ENCODE measurements at places on chromosomes 11 and 22.
A peak's percentile ranks its signal among the peaks of the same experiment; 100 is the strongest.

- no peak for DNase-seq
Observed at GRCh38 chr11:85845124-85845631, 10.0 kb upstream of the CCDC83 start.

DNA sequence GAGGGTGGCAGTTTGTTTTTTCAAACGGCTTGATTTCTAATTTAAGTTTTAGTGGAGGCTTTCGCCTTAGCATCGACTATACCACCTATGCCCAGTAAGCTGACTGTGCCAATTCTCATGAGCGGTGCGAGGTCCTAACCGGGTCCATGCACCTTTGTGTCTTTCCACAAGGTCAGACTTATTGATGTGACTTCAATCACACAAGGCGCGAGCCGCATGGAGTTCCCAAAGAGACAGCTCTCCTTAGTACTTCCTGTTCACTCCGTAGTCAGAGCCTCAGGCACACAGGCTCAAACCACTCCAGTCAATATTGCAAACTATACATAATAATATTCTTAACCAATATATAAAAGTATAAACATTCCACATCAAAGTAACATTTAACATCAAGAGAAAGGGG lies 18.2 kb downstream of the ST14 start:
- DNase-seq = no peak

DNA sequence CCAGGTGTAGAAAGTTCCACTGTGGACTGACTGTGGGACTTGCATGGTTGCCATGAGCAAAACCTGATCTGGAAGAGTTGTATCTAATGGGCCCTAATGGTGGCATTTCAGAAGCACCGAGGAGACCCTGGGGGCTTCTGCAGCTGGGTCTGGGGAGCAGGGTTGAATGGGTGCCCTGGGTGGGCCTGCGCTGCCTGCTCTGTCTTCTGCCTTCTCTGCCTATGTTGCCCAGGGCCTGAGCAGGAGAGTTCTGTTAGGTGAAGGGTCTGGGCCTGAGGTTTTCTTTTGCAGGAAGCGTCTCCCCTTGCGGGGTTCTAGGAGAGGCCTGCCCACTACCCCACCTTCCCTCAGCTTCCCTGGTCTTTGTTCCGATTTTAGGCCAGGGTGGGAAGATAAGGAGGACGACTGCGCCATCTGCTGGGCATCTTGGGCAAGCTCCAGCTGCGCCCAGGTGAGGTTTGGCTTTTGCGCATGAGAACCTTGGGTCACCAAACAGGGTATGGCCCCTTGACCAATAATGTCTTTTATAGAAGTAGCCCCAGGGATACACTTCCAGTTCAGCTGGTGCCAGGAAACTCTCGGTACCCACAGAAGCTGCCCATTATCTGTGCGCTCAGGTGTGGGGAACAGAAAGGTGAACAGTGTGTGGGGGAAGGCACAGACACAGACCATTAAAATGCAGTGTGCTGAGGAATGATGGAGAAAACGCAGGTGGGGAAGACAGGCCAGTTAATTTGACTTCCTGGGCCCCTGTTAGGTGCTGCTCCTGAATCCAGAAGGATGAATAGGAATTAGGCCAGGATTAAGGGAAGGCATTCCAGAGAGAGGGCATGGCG lies 23.2 kb downstream of the COMMD9 start:
- DNase-seq = peak; percentile 55

DNA sequence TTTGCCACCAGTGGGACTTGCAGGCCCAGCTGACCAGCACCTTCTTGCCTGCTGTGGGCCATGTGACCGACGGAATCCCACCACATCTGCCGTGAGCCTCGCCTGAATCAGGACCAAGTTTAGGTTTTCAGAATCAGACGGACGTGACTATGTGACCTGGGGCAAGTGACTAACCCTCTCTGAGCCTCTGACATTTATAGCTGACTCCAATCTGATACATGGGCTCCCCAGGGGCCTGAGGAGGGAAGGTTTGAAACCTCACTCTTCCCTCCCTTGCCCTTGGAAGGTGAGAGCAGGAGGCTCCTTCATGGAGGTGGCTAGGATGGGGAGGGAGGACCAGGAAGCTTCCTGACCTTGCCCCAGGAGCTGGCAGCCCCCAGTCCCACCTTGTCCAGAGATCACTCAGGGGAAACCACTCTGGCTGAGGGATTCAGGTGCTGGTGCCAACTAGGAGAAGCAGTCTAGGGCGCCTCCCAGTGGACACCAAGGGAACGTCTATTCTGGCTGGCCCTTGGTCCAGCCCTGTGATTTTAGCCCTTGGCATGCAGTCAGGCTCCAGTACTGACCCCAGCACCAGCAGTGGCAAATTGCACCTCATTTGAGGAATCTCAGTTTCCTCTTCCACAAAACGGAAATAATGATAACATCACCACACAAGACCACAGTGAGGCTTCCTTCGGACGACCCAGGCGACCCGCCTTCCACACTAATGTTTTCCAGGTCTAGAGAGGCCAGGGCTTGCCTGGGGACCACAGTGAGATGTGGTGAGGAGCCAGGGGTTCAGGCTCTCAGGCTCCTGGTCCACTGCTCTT lies 47.2 kb upstream of the SYT7 start:
- no peak for DNase-seq

DNA sequence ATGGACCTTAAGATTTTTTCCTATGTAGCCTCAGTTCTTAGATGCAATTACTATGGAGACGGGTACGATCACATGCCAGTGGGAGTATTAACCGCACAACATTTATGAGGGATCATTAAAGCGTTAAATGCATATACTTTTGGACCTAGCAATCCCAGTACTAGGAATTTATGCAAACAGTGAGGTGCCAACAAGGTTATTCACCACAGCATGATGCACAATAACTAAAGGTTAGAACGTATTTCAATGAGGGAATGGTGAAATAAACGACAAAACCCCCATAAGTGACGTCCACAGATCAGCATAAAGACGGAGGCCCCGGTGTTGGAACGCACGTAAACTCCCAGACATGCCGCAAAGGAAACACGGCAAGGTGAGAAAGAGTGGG lies 539 bp downstream of the SIRT3 start:
- DNase-seq = no peak

DNA sequence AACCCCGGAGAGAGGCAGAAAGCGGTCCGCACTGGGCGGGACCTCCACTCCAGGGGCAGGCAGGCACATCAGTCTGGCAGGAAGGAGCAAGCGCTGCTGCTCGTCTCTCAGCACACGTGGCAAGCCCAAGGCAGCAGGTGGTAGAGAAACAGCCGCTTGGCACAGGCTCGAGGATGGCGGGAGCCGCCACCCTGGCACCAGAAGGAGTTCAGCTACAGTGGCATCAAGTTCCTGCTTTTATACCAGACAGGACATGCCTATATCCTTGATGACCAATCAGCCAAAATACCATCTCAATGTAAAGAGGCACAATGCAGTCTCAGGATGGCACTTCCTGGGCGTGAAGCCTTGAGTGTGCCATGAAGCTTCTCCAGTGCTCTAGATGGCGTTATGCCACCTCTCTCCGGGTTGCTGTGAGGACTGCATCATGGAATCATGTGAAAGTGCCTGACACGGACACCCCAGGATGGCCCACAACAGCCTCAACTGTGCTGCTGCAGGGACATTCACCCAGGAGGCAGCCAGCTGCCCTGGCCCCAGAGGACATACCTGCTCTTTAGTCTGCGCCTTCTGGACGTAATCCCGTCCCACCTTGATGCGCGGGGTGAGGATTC lies 64.8 kb downstream of the APOL1 start:
- no peak for DNase-seq

DNA sequence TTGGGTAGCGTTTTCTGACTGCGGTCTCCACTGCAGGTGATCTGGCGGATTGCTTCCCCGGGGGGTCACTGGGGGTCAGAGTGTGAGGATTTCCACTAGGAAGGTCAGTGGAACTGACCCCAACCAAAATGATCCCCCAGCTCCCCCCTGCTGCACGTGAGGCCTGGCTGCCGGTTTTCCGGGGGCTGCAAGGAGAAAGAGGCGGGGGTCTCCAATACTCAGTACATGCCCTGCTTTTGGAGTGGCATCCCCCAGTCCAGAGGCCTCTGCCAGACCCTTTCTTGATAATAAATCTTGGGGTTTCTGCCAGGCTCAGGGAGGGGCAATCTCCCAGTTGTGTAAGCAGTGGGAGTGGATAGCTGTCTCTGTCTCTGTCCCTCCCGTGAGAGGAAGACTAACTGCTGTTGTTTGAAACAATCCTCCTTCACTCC lies 71.5 kb upstream of the RTL6 start:
- no peak for DNase-seq

- no peak for DNase-seq
Observed at GRCh38 chr11:125476721-125477120, 19.3 kb downstream of the FEZ1 start.

- no peak for DNase-seq
Observed at GRCh38 chr11:38693306-38693705, 2095.3 kb upstream of the RAG2 start.

DNA sequence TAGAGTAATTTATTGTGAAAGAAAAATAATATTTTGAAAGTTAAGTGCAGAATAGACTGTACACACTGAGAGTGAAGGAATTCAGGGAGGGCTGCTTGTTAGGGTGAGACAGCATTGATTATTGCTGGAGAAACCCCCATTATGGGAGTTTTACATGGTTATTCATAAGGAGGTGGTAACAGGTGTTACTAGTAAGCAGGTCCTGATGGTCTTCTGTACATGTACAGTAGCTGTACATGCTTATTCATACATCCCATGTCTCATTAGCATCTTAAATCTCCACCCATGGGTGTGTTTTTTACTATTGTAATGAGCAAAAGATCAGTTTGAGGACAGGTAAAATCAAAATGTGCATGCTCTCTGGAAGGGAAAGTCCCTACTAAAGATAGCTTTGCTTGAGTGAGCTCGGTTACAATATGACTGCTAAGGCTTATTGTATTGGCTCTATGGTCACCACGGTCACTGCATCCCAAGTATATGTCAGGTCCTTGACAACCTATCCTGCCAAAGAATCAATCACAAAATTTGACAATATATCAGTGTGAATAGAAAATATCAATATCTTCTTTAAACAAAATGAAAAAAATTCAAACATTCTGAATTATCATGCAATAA lies 6.2 kb downstream of the KDM4F start:
- DNase-seq = no peak

DNA sequence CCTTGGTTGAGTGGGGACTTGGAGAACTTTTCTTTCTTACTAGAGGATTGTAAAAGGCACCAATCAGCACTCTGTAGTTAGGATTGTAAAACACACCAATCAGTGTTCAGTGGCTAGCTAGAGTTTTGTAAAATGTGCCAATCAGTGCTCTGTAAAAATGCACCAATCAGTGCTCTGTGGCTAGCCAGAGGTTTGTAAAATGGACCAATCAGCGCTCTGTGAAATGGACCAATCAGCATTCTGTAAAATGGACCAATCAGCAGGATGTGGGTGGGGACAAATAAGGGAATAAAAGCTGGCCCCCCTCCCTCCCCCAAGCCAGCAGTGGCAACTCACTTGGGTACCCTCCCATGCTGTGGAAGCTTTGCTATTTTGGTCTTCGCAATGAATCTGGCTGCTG lies 5.5 kb upstream of the DRG1 start:
- no peak for DNase-seq

DNA sequence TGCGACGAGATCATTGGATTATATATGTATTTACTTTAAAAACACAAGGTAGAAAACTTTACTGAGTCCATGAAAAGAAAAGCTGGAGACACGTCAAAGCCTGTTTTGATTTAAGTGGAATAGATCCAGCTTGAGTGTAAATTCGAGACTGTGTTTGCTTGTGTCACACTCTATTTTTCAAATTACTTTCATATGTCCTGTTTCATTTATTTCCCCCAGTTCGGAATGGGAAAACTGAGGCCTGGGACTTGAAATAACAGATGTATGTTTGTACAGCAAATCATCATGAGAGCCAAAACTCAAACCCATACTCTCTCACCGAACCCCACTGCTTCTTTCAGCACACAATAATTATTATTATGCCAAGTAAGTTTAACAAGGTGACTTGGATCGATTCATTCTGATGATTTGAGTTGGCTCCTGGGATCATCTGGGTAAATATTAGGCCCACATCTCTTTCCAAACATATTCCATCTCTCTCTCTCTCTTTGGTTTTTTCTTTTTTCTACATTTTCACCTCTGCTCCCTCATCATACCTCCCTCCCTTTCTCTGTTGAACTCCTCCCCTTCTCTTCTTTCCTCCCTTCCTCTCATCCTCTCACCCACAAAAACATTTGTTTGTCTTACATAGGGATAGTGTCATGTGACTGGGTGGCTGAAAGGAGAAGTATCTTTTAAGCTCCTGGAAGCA lies 21.2 kb downstream of the FZD4 start:
- no peak for DNase-seq

DNA sequence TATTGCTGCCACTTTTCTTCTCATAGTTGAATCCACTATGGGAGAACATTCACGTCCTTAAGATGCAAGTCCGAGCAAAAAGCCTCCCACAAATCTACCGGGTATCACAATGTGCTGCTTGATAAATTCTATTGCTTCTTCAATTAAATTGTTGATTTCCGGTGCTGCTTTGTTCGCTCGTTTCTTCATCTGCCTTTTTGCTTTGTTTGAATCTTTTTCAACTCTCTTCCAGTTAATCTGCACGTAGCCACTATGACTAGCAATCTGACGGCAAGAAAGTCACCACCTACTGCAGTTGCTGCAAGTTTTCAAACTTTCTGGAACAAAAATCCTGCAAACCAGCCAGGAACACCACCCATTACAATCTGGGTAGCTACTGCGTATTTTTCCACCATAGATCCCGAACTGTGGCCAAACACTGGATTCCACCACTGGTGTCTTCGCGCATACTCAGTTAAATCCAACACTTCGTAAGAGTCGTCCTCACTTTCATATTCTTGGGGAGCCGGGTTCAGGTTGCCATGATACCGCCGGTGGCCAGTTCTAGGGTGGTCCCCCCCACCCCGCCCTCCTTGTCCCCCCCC lies 59.1 kb downstream of the CLMP start:
- no peak for DNase-seq

GRCh38 chr11:126456783-126457542 lies 101.5 kb downstream of the ST3GAL4 start:
- DNase-seq = no peak

- DNase-seq = no peak
Observed at GRCh38 chr11:66443602-66444001, 5.0 kb upstream of the MRPL11 start.

DNA sequence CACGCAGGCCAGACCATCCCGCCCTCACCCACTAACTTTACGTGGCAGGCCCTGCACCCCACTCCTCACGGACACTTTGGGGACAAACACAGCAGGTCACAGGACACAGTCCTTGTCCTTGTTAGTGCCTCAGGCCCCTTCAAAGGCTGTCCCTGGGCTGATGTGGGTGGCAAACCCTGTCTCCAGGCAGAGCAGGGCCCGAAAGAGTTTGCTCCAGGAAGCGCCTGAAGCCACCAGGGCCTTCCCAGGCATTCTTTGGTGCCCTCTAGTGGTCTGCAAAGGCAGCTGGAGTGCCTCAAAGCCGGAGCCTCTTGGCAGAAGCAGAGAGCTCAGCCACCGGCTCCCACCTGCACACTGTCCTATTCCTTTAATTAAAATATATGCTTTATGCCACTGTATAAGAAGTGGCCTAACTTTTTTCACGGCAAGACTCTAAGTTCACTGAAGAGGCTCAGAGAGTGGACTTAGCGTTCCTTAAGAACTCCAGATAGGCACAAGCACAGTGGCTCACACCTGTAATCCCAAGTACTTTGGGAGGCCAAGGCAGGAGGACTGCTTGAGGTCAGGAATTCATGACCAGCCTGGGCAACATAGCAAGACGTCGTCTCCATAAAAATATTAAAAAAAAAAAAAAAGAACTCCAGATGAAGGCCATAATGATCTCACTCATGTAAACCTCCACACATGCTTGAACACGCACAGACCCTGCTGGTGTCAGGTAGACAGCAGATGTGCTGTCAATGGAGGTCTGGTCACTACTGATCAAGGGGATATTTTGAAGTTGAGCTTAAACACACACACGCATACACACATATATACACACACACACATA lies 11.1 kb downstream of the TXN2 start:
- DNase-seq = peak; percentile 65

Measured in stimulated activated CD4-positive, alpha-beta T cell treated with anti-CD3 and anti-CD28 coated beads, Interleukin-4, amount 100 ng/mL, for 4 hours (primary cell).